ENCODE measurements at places on chromosomes 4 and X.

- no peak for DNase-seq
Observed at GRCh38 chrX:17767734-17768133, 30.4 kb downstream of the SCML1 start.

- DNase-seq: no peak
Observed at GRCh38 chr4:168516841-168517240, 20.0 kb downstream of the PALLD start.

- no peak for DNase-seq
Observed at GRCh38 chr4:3877236-3877635, 111.1 kb downstream of the ADRA2C start.

DNA sequence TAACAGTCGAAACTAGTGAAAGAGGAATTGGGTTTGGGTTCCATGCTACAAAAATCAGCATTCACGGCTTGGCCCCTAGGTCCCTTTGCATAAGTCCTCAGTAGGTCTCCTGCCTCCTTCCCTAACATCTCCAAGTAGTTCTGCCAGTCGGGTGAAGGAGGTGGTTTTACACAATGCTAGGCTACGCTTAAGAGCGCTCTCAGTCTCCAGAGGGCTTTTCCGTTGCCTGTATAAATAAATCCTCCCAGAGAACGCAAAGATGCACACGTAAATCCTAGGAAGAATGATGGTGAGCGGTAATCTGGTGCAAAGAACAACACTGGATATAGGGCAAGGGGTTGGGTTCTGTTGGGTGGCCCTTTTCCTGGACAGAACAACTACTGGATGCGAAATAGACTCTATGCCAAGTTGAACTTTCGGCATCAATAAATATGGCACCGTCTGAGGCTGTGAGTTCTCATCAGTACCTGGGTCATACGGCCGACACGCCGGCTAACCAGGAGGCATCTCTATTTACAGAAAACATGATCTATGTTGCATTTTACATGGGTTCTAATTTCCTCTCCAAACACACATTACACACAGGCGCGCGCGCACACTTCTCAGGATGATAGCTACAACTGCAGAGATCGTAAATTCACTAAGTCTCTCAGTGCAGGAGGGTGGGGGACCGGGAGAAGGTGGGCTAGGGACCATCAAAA is 1.3 kb downstream of the CAMK2D start:
- DNase-seq: no peak

DNA sequence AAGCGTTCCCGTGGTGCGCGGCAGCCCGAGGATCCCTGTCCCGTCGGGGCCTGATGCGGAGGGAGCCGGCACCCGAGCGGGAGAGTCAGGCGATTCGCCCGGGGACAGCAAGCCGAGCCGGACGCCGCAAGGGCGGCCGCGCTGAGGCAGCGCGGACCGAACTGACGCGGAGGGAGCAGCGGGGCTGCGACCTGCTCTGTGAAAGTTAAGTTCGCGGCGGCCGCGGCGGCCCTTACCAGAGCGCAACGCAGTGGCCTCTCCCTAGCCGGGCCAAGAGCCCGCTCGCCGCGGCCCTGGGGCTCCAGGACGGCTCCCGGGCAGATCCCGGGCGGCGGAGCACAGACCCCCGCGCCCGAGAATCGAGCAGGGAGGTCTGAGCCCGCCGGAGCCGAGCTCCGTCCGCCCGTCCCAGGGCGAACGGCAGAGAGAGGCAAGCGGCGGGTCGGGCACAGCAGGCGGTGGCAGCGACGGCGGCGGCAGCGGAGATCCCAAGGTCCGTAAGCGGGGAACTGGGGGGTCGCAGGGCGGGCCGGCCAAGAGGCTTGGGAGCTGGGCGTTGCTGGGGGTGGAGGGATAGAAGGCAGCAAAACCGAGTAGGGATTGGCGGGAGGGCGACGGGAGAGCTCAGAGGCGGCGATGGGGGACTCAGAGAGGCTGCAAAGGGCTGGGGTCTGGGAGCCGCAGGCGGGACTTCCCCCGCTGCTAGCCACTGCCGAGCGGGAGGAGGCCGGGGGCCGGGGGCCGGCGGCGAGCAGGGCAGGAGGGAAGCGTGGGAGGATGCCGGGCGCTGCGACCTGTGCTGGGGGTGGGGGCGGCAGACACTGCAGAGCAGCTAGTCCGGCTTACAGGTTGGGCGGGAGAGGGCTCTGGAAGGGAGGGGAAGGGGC is 1.0 kb downstream of the GPR50 start:
- no peak for DNase-seq

Measured in activated naive CD8-positive, alpha-beta T cell treated with anti-CD3 and anti-CD28 coated beads, Interleukin-2, amount 50 U/mL, for 16 hours (primary cell).